ENCODE measurements at places on chromosomes 4 and X.
A peak's percentile ranks its signal among the peaks of the same experiment; 100 is the strongest.

GRCh38 chrX:38837389-38837788, 36.1 kb downstream of the MID1IP1 start:
- peak; percentile 0 for DNase-seq

- DNase-seq, result no peak
Observed at GRCh38 chr4:53194727-53195126, 171.1 kb downstream of the SCFD2 start.

- peak; percentile 46 for DNase-seq
Observed at GRCh38 chrX:51641421-51642021, 22.8 kb upstream of the CENPVL3 start.

- DNase-seq, result no peak
Observed at GRCh38 chr4:142203505-142203904, 567.1 kb downstream of the IL15 start.

GRCh38 chr4:4787421-4787820, 72.0 kb upstream of the MSX1 start:
- DNase-seq, result no peak

- DNase-seq, result no peak
Observed at GRCh38 chrX:38804432-38804681, 3.1 kb downstream of the MID1IP1 start.

- DNase-seq, result no peak
Observed at GRCh38 chr4:6561706-6562371, 13.2 kb upstream of the MAN2B2 start.

DNA sequence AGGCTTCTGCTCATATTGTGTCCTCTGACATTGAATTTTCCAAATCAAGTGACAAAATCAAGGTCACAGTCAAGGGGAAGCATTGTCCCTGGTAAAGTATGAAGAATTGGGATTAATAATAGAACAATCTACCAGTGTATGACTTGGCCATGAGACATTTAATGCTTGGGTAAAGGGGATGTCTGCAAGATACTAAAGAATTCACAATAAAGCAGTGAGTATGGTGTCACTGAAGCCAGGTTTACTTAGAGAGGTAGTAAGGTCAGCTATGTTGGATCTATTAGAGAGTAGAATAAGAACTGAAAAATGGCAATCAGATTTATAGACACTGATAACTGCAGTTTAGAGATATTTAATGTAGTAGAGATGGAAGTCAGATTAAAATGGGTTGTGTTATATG, 349.2 kb downstream of the BMPR1B start:
- no peak for DNase-seq

DNA sequence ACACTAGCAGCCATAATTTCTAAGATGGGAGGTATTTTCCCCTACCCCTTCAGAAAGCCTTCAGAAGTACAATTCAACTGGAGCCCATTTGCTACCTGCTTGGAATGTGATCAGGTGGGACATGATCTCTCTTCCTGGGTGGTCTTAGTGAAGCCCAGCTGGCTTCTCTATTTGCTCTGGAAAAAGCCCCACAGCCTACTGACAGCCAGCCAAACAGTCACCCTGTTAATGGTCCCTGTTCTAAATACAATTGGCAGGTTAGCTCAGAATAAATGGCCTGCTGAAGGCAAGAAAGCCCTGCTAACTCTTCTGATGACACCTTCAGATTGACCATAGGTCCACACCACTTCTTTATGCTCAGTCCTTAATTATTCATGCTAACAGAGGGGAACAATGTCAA, 39.9 kb downstream of the HS6ST2 start:
- no peak for DNase-seq

DNA sequence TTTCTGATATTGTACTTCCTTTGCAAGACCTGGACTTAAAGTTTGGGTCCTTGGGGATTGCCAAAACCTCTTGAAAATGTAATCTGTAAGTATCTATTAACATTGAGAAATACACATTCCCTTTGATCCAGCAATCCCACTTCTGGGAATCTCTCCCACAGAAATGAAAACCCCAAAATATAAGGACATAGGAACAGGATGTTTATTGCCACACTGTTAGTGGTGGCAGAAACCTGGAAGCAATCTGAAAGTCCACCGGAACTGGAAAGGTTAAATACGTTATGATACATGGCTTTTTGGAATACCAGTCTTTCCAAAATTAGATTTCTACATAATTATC, 71.2 kb upstream of the STX18 start:
- peak; percentile 48 for DNase-seq

GRCh38 chrX:9442056-9442455, 22.8 kb upstream of the TBL1X start:
- DNase-seq, result no peak

DNA sequence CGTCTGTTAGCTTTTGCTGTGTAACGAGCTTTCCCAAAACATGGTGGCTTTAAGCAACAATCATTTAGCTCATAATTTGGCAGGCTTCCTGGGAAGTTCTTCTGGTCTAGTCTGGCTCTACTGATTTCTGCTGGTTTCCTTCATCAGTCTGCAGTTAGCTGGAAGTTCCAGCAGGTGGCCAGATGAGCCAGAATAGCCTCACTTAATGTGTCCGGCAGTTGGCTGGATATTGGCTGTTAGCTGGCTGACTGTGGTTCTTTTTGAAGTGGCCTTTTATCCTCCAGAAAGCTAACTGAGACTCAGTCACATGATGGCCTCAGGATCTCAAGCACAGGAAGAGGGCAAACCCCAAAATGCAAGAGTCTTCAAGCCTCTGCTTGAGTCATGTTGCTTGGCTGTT, 34.9 kb downstream of the FTHL17 start:
- peak; percentile 36 for DNase-seq

DNA sequence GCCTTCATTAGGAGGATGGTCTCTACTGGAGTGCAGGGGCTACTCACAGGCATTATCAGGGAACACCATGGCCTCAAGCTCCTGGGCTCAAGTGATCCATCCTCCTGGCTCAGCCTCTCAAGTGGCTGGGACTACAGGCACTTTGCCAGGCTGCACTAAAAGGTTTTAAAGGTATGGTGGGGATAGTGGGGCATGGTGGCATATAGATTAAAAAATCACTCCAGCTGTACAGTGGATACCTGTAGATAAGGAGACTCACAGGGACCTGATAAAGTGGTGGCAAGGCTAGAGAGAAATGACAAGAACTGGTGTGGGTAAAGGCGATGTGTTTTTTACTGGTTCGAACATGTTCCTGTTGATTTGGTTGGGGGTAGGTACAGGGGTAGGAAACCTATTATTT, 5.9 kb downstream of the ZAR1 start:
- DNase-seq, result no peak

- peak; percentile 9 for DNase-seq
Observed at GRCh38 chr4:95066050-95066449, 308.3 kb downstream of the BMPR1B start.

- DNase-seq, result no peak
Observed at GRCh38 chrX:7068939-7069367, 78.6 kb upstream of the STS start.

GRCh38 chr4:141158219-141158618, 24.9 kb upstream of the RNF150 start:
- DNase-seq, result peak; percentile 53

GRCh38 chrX:24153178-24153795, 3.8 kb downstream of the ZFX start:
- DNase-seq, result no peak

Data from fibroblast of upper back skin (primary cell).